ENCODE measurements at places on chromosomes 4 and X. TPM values are rescaled to one million over a fixed set of nuclear protein-coding genes. Genes with fewer than 3 reads are reported as not detected.

DNA sequence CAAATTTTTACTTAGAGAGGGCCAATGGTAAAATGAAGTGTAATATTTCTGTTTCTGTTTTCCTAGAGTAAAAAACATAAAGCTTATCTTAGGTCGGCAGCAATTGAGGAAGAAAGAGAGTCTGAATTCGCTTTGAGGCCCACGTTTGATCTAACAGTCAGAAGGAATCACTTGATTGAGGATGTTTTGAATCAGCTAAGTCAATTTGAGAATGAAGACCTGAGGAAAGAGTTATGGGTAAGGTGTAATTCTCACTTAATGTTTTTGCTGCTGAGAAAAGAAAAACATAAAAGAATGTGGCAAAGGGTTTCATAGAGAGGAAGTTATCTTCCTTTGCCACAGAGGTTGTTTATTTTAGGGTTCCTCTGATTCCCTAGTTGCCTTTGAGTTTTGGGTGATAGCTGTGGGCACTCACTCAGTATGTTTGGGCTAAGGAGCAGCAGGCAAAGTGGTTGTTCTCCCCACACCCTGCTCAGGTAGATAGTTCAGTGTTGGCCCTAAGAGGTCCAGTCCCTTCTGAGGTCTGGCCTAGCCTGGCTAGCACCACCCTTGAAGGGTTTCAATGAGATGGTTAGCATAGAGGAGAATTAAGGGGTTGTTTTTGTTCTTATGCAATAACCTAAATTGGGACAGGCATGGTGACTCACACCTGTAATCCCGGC, 32.3 kb downstream of the HERC5 start:
- DNase-seq: no peak

GRCh38 chr4:168621806-168622589, 125.1 kb downstream of the PALLD start:
- DNase-seq: no peak

DNA sequence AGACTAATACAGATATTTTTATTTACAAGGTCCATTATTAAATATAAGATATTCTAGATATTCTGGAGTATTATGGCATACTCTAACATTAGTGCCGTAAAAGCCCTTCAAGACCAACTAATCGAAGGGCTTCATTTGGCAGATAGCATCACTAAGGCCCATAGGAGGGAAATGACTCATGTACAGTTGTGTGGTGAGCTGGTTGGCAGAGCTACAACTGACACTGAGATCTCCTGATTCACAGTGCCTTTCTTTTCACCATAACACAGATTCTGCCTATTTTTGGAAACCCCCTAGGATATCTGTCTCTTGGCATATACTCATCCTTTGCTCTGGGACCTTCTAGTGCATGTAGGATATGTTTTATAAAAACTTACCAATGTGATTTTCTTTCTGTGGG, 201.7 kb upstream of the AFF2 start:
- no peak for DNase-seq

DNA sequence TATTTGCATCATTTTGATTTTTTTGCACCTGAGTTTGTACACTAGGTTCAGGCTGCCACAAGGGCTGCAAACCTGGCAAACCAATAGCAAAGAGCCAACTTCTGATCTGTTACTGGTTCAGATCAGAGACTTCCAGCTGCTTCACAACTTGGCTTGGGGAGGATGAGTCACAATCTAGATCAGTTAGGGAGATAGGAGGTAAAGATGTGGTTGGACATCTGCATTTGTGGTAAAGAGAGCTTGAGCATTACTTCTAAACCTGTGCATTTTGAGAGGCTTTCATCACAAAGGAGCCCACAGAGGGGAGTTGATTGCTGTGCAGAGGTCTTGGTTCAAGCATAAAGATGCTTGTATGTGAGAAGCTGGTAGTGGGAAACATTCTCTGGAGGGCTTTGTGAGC, 34.5 kb downstream of the LINC00632 start:
- no peak for DNase-seq

GRCh38 chr4:137394018-137394417, 138.3 kb downstream of the PCDH18 start:
- no peak for DNase-seq

DNA sequence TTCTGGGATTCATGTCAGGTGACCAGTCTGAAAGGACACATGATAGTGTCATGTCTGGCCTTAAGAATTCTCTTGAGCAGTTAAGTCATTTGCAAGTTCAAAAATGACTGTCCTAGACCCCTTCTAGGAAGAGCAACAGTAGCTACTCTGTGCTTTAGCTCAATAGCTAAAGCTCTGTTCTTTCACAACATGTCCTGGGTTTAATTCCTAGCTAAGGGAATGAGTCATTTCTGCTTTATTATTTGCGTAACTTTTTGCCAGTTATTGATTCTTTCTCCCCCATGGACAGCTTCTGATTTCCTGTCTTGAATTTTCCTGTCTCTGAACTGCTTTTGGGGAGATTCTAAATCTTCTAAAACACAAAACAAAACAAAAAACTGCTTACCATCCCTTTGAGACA, 1055.8 kb upstream of the DIAPH2 start:
- no peak for DNase-seq

Gene SPIN4
- total RNA-seq: 5.7 TPM

DNA sequence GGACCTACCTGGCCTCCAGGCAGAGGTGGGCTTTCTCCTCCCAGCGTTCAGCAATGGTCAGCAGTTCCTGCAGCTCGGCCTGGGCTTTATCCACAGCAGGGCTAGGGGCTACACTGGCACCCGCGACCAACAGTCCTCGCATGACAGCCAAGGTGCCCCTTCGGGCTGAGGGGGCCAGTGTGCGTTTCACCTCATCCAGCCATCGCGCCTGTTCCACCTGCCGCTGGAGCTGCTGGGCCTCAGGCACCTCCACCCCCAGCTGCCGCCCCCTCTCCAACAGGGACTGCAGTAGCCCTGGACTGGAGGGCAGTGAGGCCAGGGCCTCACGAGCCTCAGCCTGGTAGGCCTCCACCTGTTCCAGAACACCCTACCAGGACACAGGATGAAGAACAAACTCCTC, 28.3 kb downstream of the KDM5C start:
- DNase-seq: no peak

Gene NUDT10
- total RNA-seq: not detected

Gene MAGED1
- 76.1 TPM for total RNA-seq

Gene CLDN34
- 0.89 TPM for total RNA-seq

GRCh38 chrX:132532913-132533312, 44.1 kb upstream of the MBNL3 start:
- DNase-seq: no peak

DNA sequence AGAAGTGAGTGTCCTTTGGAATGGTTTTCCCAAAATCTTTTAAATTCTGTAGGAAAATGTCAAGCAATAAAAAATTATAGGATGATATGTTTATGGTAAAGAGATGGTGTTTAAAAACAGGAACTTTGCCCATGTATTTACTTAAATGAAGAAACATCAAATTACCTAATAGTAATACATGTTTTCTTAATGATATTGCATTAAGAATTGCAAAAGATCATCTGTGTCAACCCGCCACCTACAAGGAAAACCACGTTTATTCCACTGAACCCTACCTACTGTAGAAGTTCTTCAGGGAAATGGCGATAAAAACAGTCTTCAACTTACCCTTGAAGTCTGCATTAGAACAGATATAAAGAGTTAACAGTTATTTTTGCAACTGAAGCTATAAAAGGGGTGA, 67.2 kb upstream of the NDP start:
- DNase-seq: no peak

All from left colon (tissue), 2 donors.